Activated naive CD4-positive, alpha-beta T cell treated with anti-CD3 and anti-CD28 coated beads for 36 hours (primary cell): ENCODE measurements at places on chromosomes 4 and X. TPM values are rescaled to one million over a fixed set of nuclear protein-coding genes. Genes with fewer than 3 reads are reported as not detected.

The NOX1 gene
- total RNA-seq = not detected

The CCDC120 gene
- total RNA-seq = 2.2 TPM

The S100G gene
- total RNA-seq = not detected

The UGT2B15 gene
- total RNA-seq = not detected

The UCP1 gene
- not detected for total RNA-seq

The PUDP gene
- total RNA-seq = 10.7 TPM

The CT45A10 gene
- not detected for total RNA-seq

The SLC25A43 gene
- total RNA-seq = 3.2 TPM

The ATRX gene
- total RNA-seq = 49.2 TPM

The MAOA gene
- 0.26 TPM for total RNA-seq

The PDE6B gene
- total RNA-seq = 17.4 TPM

The CYP4V2 gene
- total RNA-seq = 3.3 TPM

The FAM50A gene
- total RNA-seq = 43.7 TPM

The GIMD1 gene
- total RNA-seq = not detected

The GPR173 gene
- not detected for total RNA-seq

The SLC6A14 gene
- total RNA-seq = not detected

The DCAF4L1 gene
- total RNA-seq = 0.12 TPM

The SPANXA1 gene
- total RNA-seq = not detected

The PPEF2 gene
- total RNA-seq = 0.21 TPM

The ARMCX2 gene
- 9.3 TPM for total RNA-seq

The PASD1 gene
- not detected for total RNA-seq

The IGSF1 gene
- total RNA-seq = not detected

The ANKRD50 gene
- 0.57 TPM for total RNA-seq

The TMEM35A gene
- total RNA-seq = not detected
